Spleen (tissue), 13 donors: ENCODE measurements at places on chromosomes 16 and 17.
A peak's percentile ranks its signal among the peaks of the same experiment; 100 is the strongest.

- DNase-seq = peak; percentile 82
Measured at GRCh38 chr17:77884019-77884418, 74.5 kb upstream of the TNRC6C start.

- no peak for DNase-seq
Measured at GRCh38 chr17:30031214-30031869, 85.3 kb upstream of the NSRP1 start.

DNA sequence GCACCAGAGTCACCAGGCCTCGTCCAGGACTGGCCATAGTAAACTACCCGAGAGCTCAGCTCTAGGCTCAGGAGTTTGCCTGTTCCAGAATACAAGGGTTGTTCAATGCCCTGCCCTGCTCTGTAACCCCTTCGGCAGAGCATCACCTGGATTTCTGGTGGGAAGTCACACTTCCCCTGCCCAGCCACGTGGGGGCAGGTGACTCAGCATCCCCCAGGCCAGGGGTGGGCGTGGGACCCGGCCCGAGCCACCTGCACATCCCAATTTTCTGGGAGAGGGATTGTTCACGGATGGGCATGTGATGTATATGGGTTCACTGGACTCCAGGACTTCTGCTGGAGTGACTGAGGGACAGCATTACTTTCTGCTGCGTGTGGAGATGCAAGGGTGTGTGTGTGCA lies 25.8 kb downstream of the COX4I1 start:
- DNase-seq = no peak

DNA sequence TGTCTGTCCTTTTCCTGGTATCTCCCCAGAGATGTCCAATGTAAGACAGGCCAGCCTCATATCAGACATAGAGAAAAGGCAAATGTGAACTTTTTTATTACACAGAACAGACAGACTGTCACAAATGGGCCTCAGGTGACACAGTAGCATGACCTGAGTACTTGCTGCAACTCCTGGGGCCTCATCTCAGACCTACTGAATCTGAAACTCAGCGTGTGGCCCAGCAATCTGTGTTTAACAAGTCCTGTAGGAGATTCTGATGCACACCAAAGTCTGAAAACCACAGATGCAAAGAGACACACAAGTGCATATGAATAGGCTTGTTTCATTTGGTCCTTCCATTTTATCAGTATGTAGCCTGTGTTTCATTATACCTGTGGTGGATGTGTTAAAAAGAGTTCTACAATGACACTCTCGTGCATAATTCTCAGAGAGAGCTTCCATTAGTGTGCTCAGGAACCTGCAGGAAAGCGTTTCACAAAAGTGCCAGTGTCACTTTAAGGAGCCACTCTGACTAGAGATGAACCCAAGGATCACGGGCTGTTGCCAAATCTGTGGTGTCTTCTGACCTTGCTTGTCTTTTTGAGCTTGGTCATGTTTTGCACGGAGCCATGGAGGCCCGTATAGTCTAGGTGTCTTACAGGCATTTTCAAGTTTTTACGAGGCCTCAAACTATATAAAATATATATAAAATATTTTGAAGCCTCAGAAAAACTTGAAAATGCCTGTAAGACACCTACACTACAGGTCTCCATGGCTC lies 33.8 kb upstream of the NF1 start:
- no peak for DNase-seq

- DNase-seq = no peak
Measured at GRCh38 chr17:42882166-42882565, 18.4 kb upstream of the G6PC1 start.

- DNase-seq = no peak
Measured at GRCh38 chr17:67891481-67892119, 66.3 kb downstream of the BPTF start.

DNA sequence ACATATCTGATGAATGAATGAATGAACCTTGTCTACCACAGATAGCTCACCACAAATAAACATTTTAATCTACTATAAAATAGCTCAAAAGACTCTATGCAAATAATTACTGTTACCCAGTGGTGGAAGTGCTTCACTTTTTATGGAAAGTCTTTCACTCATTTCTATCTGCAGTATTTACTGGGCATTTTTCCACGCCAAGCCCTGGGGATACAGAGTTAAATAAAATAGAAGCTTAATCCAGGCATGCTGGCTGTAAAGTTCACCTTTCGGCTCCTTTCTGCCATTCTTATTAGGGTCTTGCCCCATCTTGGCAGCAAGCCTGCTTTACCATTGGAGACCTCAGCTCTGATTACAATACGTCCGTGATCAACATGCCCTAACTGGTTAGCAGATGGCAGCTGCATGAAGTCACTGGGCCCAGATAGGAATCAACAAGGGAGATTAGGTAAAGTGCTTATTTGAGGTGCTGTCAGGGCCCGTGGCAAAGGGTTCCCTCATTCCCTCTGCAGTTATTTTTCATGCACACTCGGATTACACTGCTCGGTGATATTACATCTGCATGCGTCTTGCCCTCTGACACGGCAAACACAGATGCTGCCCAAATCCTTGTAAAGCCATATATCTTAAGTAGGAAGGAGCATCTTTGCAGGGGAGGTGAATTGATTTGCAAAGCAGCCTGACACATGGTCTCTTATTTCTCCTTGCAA lies 648.9 kb downstream of the WWOX start:
- no peak for DNase-seq

GRCh38 chr17:79645777-79646088 lies 34.9 kb upstream of the RBFOX3 start:
- no peak for DNase-seq

DNA sequence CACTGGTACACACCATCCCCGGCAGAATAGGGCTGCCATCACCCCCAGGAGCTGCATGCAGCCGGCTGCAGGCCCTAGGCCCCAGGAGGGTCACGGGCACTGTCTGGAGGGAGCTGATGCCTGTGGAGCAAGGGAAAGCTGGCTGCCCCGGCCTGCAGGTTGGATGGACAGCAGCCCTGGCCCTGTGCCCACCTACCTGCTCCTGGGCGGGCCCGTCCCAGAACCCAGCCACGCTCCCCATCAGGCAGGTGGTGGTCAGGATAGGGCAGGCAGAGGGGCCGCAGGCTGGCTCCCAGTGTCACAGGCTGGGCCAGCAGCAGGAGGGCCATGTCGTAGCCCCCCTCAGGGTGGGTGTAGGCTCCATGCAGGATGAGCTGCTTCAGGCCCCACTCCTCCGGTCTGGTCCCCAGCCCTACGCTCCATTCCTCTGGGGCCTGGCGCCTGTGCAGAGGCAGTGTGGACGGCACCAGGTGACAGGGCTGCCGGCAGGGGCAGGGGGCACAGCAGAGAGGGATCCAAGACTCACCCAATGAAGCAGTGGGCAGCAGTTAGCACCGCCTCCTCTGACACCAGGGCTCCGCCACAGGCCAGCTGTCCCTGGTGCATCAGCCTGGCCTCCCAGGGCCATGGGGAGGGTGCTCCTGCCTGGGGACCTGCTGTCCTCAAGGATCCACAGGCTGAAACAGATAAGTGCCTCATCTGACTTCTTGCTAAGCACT lies 4.0 kb downstream of the PRSS53 start:
- peak; percentile 69 for DNase-seq

- no peak for DNase-seq
Measured at GRCh38 chr17:522919-523318, 170.3 kb upstream of the RPH3AL start.

GRCh38 chr17:40720899-40721298 lies 17.3 kb upstream of the KRT24 start:
- DNase-seq = no peak

GRCh38 chr16:84635702-84636101 lies 12.6 kb upstream of the KLHL36 start:
- DNase-seq = no peak

- DNase-seq = no peak
Measured at GRCh38 chr16:5551909-5552308, 454.3 kb upstream of the EEF2KMT start.

DNA sequence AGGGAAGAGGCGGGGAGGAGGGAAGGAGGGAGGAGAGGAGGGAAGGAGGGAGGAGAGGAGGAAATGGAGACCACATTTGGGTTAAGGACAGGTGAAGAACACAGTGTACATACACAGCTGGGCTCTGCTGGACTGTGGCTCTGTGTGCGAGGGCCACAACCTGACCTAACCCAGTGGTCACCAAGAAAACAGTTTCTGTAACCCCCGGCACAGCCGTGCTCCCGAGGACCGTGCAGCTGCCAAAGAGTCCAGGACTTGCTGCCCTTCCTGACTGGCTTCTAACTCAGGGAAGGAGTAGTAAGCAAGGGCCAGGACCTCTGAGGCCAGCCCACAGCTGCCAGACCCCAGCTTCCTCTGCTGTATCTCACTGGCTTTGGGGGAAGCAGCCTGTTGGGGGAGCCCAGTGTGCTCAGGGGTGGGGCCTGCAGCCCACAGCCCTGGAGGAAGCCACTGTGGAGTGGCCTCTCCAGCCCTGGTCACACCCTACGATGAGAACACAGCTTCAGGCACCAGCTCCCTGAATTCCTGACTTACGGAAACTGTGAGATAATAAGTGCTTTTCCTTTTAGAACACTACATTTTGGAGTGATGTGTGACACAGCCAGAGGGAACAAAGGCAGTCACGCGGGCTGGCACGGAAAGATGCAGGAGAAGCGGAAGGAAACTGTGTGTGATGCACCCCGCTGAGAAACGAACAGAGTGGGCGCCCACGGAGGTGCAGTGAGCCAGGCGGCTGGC lies 32.3 kb downstream of the SLC7A5 start:
- DNase-seq = no peak

DNA sequence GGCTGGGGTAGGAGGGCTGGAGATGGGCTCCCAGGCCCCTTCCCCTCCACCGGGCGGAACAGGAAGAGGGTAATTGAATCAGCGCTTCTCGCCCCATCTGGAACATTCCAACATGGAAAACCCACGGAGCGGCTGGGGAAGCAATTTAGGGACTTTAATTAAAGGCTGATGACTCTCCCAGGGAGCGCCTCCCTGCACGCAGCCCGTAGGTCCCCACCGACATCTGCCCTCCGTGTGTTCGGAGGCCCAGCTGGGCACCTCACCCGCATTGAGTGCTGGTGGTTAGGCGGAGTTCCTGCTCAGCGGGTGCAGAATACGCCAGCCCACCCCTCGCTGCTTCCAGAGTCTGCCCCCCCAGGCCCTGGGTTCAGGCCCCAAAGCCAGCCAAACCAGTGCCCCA lies 10.0 kb downstream of the HS3ST6 start:
- DNase-seq = no peak

DNA sequence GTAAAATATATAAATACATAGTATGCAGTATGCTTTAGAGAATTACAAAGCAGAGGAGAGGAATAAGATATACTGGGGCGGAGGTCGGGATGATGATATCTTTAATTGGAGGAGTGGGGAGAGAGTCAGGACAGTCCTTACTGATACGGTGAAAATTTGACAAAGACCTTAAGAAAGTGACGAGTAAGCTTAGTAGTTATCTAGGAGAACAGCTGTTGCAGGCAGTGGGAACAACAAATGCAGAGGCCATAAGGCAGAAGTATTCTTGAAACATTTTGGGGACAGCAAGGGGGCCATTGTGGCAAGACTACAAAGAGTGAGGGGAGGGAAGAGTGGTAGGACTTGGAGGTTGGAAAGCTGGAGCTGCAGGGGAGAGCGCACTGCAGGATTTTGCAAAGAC lies 22.3 kb upstream of the CDC6 start:
- DNase-seq = no peak

- peak; percentile 51 for DNase-seq
Measured at GRCh38 chr16:11556945-11557720, 29.6 kb downstream of the LITAF start.

- DNase-seq = no peak
Measured at GRCh38 chr16:20323591-20324117, 3.7 kb downstream of the GP2 start.

DNA sequence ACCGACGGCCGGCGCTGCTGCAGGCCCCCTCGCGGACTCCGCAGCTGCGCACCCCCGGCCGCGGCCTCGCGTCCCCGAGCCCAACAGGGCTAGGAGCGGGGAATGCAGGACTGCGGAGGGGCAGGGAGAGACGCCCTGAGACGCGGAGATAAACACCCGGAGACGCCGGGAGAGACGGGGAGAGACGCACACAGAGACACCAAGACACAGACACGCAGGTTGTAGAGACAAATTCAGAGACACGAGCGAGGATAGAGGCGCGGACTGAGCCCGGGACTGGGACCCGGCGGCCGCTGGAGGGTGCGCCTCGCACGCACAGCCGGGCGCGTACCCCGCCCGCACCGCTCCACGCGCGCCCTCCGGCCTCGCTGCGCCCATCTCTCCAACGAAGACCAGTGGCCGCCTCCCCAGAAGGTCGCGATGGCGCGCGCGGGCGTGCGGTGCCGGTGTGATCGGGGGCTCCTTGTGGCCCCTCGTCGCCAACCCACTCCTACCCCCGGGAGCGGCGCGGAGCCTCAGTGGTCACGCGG lies 902 bp downstream of the STAC2 start:
- DNase-seq = no peak

GRCh38 chr17:1744551-1745512 lies 2.2 kb downstream of the SERPINF2 start:
- DNase-seq = no peak

- no peak for DNase-seq
Measured at GRCh38 chr17:56290101-56290801, 137.0 kb downstream of the ANKFN1 start.

DNA sequence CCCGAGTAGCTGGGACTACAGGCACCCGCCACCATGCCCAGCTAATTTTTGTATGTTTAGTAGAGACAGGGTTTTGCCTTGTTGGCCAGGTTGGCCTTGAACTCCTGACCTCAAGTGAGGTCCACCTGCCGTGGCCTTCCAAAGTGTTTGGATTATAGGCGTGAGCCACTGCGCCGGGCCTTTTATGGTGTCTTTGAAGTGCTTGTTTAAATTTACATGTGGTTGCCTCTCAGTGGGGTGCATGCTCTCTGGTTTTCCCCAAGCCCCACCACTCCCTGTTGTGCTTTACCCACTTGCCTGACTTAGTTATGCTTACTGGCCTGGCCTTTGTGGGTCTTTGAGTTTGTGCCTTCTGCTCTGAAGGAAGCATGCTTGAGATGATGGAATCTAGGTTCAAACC lies 132.0 kb downstream of the PRKCB start:
- DNase-seq = no peak

GRCh38 chr16:50684823-50685461 lies 3.8 kb upstream of the SNX20 start:
- DNase-seq = no peak

GRCh38 chr17:15457723-15458094 lies 9.7 kb downstream of the CDRT4 start:
- no peak for DNase-seq

DNA sequence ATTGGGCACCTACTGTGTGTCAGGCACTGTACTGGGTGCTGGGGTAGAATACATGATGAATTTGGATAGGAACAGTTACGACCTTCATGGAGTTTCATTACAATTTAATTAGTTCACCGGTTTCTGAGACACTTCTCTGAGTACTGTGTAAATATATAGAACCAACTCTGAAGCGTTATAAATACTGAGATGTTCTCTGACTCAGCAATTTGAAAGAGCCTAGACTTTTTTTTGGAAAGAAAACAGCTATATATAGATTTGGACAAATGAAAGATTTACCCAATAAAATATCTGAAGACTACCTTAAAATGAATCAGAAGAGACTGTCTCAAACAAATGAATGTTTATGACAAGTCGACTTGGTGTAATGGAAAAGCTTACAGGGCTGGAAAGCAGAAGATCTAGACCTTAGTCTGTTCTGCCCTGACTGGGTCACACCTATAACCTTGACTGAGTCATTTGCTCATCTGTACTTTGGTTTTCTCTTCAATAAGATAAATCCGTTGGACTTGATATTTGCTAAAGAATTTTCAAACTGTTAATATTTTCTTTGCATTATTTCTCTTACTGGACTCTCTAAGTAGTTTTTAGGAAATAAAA lies 4.6 kb upstream of the GAN start:
- no peak for DNase-seq
